Stimulated activated CD4-positive, alpha-beta T cell treated with anti-CD3 and anti-CD28 coated beads, Interleukin-15, amount 100 ng/mL, for 24 hours (primary cell): ENCODE measurements at places on chromosomes 6 and 20.

- DNase-seq, result no peak
Observed at GRCh38 chr6:169363590-169363989, 109.9 kb upstream of the THBS2 start.

GRCh38 chr6:116390581-116390980 is 19.8 kb downstream of the DSE start:
- no peak for DNase-seq

GRCh38 chr6:11875325-11876109 is 96.9 kb upstream of the ADTRP start:
- no peak for DNase-seq

DNA sequence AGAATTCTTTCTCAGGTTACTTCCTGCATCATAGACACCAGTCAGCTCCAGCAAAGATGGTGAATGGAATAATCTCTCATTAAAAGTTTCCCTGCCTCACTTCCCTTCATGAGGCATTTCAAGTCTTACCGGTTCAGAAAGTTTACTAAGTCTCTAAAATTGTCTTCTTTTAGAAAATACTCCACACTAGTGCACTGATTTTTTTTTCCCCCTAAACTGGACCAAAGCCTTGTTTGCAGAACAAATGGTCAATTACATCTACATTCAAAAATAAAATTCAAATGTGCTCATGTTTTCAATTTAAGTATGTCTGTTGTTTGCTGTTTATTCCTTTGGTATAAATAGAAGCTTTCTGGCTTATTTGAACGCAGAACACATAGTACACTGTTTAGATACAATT is 111.2 kb downstream of the GMPR start:
- DNase-seq, result no peak
